ENCODE measurements at places on chromosomes 1 and 21.
A peak's percentile ranks its signal among the peaks of the same experiment; 100 is the strongest.

DNA sequence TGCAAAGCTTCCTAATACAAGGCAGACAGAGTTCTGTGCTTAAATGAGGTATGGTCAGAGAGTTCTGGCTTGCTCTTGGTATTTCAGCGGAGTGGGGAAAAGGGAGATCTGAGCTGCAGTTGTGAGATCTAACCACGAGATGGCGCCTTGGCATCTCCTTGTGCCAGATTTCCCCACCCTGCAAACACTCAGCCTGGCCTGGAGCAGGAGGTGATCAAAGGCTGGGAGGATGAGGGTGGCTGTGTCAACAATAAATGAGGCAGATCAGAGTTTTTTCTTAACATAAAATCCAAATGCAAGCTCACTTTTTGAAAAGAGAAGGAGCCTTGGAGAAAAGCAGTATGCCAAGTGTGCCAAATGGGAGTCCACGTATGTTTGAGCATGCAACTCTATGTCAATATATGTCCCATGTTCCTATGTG, 4.1 kb upstream of the TFAP2E start:
- peak; percentile 81 for DNase-seq

GRCh38 chr1:164591858-164592257, 32.9 kb downstream of the PBX1 start:
- DNase-seq: no peak

DNA sequence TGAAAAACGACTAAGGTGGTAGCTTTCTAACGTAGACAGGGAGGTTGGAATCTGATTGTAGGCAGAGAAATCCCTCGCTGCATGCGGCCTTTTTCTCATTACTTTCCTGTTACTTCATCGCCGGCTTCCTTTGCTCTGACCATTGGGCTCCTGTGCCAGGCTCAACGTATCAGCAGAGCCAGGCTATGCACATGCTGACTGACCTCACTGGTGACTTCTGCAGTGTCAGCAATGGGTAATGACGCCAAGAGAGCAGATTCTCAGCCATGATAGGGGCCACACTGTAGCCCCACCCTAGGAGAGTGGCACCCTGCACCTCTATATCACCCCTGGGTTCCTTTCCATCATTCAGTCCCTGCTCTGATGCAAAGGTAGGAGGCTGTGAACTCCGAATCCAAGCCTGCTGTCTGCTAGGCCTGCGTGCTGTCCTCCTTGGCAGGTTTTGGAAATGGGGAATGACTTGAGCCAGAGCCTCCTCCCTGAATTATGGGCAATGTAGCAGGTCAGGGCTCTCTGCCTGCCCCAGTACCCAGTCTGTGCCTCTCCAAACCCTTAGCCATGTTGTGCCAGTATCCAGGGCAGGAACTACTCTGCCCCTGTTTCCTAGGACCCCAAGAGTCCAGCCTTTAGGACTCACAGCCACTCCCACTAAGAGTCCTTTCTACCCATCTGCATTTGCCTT, 11.4 kb downstream of the PPFIA4 start:
- no peak for DNase-seq

DNA sequence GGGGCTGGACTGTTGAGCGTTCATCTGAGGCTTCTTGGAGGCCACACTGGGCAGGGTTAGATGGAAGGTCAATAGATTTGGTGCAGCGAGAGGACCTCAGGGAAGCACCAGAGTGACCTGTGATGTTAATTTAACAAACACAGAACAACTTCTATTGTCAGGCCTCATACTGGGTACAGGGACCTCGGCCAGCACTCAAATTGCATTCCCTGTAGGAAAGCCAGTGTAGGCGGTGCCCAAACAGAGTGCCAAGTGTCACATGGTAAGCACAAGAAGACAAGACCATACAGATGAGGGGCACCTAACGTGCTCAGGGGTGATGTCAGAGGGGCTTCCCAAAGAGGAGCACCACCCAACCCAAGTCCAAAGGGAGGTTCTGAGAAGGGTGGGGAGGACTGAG, 1.3 kb downstream of the TMEM269 start:
- DNase-seq: no peak

- no peak for DNase-seq
Measured at GRCh38 chr1:236417336-236417735, 23.2 kb downstream of the EDARADD start.

- no peak for DNase-seq
Measured at GRCh38 chr1:25773441-25774125, 26.4 kb upstream of the SELENON start.

GRCh38 chr1:160077486-160077885, 3.9 kb upstream of the KCNJ9 start:
- no peak for DNase-seq

DNA sequence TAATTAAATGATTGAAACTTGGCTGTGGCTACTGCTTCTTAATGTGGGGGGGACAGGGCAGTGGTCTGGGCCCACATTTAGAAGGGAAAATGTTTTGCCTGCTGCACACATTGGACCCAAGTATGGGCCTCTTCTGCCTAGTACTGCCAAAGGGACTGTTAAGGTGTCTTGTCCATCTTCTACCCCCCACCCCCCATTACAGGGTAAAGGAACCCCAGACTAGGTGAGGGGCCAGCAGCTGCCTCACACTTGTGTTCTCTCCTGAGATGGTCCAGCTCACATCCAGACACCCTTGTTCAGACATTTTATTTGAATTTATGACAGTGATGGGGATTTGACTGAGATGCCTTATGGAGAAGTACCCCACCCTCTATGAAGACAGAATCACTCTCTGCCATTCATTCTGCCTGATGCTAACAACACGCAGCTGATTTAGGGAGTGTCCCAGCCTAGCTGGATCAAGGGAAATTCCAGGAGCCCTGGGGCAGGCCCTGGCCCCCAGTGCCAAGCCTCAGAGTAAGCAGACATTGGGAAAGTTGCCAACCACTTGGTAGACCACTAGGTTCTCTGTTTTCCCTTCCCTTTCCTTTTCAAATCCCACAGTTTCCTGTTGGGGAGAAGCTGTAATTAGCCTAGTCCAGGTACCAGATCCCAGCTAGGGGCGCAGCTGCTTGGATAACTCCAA, 42.1 kb downstream of the YARS1 start:
- no peak for DNase-seq

DNA sequence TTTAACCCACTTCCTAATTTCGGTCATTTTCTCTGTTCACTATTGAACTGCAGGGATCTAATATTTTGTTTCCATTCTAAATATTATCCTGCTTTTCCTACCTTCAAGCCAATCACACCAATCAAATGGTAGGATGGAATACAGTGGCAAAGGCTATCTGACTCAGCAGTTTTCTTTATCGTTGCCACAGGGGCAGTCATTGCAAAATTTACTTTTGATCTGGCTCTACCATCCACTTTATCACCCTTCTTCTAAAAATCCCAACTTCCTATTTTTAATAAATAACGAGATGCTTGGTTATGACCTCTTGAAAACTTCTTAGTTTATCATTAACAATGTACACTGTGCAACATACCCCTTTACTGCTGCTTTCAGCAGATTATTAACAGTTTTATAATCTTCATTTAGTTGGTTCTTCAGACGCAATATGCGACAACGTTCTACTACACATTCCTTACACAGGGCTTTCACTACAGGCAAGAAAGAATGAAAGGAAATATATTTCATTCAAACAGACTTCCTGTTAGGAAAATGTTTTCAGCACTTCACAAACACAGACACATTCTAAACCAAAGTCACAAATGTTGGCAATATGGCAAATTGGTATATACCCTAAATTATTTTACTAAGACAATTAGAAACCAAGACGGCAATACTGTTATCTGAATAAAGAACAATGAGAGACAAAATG, 52.3 kb upstream of the RAP1GAP start:
- DNase-seq: no peak

- DNase-seq: peak; percentile 32
Measured at GRCh38 chr1:157370698-157371097, 181.6 kb downstream of the FCRL5 start.

GRCh38 chr1:36306210-36306901, at the start of gene SH3D21:
Gene SH3D21, plus strand, starts transcription at chr1:36306368. Its CDS starts 53 bp downstream, at chr1:36306421.
- no peak for DNase-seq

- DNase-seq: peak; percentile 22
Measured at GRCh38 chr1:23216771-23217420, 406 bp downstream of the HTR1D start.

- DNase-seq: no peak
Measured at GRCh38 chr21:45108808-45109781, 34.7 kb downstream of the ADARB1 start.

GRCh38 chr1:15627343-15627988, 10.2 kb downstream of the DDI2 start:
- no peak for DNase-seq

DNA sequence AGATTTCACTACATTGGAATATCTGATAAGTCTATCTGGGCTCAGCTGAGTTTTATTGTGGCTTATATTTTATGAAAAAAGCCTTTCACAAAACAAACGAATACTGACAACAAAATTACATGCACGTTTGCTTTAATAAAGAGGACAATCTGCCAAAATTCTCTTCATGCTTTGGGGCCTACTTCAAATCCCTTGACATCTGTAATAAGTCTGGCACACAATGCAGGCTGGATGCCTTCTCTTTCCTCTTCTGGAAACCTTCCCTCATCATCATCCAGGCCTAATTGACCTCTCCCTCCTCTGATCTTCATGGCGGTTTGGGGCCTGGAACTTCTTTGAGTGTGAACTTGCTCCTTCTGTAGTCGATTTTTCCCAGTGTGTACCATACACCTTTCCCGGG, 70.3 kb downstream of the MAP10 start:
- DNase-seq: no peak

DNA sequence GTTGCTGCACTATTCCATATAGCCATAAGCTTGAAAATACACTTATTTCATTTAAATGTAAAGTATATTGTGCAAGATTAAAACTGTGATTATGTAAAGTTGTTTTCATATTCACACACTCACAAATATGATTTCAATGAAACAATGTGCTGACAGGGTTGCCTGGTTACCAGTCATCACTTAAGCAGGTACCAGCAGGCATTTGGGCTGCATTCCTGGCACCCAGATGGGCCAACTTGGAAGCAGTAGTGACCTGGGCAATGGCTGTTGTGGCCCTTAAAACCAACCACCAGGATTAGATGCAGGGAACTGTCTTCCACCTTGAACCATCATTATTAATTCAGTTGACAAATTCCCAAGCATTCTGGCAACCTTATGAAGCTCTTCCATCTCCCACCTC, 45.0 kb upstream of the RASAL2 start:
- no peak for DNase-seq

GRCh38 chr1:71101839-71102376, 21.1 kb upstream of the ZRANB2 start:
- no peak for DNase-seq

- no peak for DNase-seq
Measured at GRCh38 chr1:97610102-97610501, 310.7 kb downstream of the DPYD start.

GRCh38 chr1:93087532-93087931, 8.4 kb downstream of the MTF2 start:
- DNase-seq: no peak

GRCh38 chr1:205456868-205457745, 1.3 kb upstream of the BLACAT1 start:
- no peak for DNase-seq

GRCh38 chr1:63101336-63101735, 221.0 kb upstream of the FOXD3 start:
- DNase-seq: no peak

DNA sequence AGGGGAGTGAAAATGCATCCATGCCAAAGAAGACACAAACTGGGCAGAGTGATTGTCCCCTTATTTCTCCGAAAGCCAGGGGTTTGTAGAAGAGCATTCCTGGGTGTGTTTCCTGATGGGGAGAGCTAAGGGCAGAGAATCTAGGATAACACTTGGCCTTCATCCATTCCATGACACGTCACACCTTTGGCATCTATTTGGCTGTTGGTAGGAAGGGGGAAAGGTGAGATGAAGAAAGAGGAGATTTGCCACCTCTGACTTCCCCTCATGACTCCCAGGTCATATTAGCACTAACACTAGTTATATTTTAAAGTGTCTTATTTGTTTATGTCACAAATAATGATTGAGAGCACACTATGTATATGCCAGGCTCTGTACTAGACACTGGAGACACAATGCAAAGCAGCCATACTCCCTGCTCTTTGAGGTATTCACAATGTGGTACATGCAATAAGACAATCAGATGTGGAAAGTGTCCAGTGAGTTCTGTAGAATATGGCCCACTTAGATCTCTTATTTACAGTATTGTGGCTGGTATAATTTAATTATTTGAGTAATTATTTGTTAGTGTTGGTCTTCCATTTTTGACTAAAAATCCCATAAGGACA, 54.5 kb upstream of the GADD45A start:
- no peak for DNase-seq

DNA sequence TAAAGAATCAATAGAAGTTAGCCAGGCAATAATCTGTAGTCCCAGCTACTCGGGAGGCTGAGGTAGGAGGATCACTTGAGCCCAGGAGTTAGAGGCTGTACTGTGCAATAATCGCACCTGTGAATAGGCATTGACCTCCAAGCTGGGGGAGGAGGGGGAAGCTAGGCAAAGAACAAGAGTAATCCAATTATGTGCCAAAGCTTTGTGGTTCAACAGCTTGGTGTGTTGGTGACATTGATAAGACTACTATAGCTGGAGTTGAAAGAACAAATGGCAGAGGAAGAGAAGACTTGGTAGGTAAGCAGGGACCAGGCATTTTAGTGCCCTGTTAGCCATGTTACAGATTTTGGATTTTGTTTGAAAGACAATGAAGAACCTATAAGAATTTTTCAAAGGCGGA, 2.1 kb upstream of the TMCO2 start:
- no peak for DNase-seq

DNA sequence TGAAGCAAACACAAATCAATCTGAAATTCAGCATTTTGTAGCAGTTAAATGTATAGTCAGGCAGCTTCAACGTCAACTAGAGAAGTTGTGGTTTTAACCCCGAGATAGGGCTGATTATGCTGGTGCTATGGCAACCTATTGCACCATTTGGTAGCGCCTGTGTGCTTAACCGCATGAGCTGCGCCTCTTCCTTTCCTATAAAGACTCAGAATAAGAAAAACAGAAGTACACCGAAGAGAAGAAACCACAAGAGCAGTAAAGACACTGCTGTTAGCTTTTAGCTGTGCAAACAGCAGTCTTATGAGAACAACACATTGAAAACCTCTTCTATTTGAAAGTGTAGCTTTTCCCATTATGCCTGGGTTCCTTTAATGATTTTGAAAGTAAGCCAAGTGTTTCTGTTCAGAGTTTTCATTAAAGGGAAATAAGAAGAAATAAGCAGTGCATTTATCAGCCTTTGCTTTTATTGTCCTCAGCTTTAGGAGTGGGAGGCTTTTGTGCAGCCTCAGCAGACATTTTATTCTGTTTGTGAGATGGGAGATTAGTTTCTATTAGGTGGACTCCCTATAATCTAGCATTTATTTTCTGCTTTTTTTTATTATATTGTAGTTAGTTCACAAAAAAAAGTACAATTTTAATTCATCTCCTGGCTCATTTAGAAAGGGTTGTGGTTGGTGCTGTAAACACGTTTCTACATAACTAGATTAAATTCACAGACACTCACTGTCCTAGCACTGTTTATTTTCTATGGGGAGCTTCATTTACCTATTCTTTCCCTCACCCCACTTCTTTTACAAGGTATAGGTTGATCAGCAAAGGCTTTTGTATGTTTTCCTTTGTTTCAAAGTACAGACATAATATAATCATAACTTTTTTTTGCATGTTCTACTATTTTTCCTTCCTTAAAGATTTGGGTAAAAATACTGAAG, 43.3 kb downstream of the PTPRC start:
- DNase-seq: peak; percentile 50

GRCh38 chr1:55064861-55065263, 25.5 kb downstream of the PCSK9 start:
- no peak for DNase-seq
